CD8-positive, alpha-beta memory T cell (primary cell): ENCODE measurements at places on chromosomes 13 and 19. TPM values are rescaled to one million over a fixed set of nuclear protein-coding genes. Genes with fewer than 3 reads are reported as not detected.

GRCh38 chr19:9175326-9175725 lies 3.5 kb upstream of the OR7D2 start:
- no peak for DNase-seq
- H3K36me3 ChIP-seq, result no peaks in the 10 kb centered on the region
- no peak overlapping the region for H3K4me3 ChIP-seq
- H3K27ac ChIP-seq, result no peak overlapping the region

The KIR3DL2 gene
- total RNA-seq, result 0.28 TPM

- H3K4me3 ChIP-seq, result no peak overlapping the region
- no peaks in the 10 kb centered on the region for H3K4me1 ChIP-seq
- no peaks in the 10 kb centered on the region for H3K27me3 ChIP-seq
These were observed 19.0 kb downstream of the AKT2 start for GRCh38 chr19:40266119-40266518.

- no peak overlapping the region for H3K27ac ChIP-seq
- H3K4me1 ChIP-seq, result peaks cover 2% of the 10 kb centered on the region
- H3K4me3 ChIP-seq, result no peak overlapping the region
- H3K27me3 ChIP-seq, result no peaks in the 10 kb centered on the region
- no peak for DNase-seq
These were observed 20.7 kb upstream of the TPT1 start for GRCh38 chr13:45361596-45362206.

GRCh38 chr19:7397687-7398086 lies 49.0 kb downstream of the ARHGEF18 start:
- no peaks in the 10 kb centered on the region for H3K27me3 ChIP-seq
- H3K27ac ChIP-seq, result no peak overlapping the region
- no peak for DNase-seq
- peaks cover 40% of the 10 kb centered on the region for H3K4me1 ChIP-seq
- H3K36me3 ChIP-seq, result peaks cover 9% of the 10 kb centered on the region
- H3K4me3 ChIP-seq, result no peak overlapping the region
